Right lung (tissue), 10 donors: ENCODE measurements at places on chromosomes 6 and 20.

- no peak for DNase-seq
Measured at GRCh38 chr6:7821426-7821825, 89.2 kb downstream of the TXNDC5 start.

GRCh38 chr20:63577317-63577894 is 3.4 kb upstream of the HELZ2 start:
- DNase-seq = no peak

- no peak for DNase-seq
Measured at GRCh38 chr20:34402461-34402860, 39.4 kb downstream of the ITCH start.

DNA sequence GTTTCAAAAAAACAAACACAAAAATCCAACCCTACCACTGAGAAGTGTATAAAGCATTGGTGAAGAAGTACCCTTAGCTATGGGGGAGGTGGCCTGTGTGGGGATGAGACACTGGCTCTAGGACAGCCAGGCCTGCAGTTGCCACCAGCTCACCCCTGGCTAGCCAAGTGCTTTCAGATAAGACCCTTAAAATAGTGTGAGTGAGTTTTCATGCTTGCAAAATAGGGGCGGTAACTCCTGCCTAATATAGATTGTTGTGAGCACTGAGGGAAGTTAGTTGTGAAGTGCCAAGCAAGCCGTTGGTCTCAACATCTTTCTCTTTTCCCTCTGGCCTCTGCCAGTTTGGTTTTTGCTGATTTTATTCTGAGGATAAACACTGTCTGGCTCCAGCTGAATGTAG is 11.3 kb downstream of the PPP1R3G start:
- no peak for DNase-seq
